Cortex of kidney (tissue), 1 donor: ENCODE measurements at places on chromosomes 2 and 18.

DNA sequence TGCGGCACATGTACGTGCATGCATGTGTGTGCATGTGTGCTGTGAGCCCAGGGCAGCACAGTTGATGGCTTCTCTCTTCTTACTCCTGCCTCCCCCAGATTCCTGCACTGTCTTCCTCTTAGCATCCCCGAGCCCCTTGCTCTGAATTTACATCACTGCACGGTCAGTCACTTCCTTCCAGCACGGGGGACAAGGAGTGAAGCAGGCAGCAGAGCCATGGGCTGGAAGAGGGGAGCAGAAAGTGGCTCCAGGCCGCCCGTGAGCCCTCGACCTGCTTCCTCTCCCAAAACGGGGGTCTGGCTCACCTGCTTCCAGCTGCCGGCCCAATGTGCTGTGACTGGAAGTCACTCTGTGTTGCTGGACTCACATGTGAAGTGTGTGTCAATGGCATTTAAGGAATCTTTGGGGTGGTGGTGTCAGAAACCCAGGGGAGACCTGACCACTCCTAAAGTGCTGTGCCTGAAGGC, 106.1 kb downstream of the FAM210A start:
- no peak for DNase-seq

- no peak for DNase-seq
Measured at GRCh38 chr18:35728676-35729075, 147.1 kb downstream of the GALNT1 start.

DNA sequence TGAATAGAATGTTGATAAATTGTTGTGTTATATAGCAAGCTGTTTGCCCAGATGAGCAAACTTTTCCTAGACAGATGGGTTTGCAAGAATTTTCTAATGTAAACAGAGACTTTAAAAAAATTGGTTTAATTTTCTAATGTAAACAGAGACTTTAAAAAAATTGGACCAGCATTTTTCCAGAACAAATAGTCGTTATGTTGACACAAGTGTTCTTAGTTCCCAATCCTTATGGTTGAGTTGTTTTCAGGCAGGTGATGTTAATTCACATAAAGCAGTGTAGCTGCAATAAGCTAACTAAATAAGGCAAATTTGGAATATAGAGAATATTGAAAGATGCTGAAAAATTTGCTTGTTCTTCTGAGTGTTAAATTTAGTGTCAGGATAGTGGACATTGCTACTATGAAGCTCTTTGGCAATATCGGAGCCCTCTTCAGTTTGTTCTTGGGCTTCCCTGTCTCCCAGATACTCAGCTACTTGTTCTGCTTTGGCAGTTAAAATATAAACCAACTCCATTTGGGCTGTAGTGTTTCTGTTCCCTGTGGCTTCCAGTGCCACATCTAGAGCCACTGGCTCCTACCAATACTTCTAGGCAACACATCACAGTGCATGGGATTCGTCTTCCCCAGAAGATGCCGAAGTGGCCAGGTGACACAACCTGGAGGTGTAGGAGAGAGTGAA, 105.7 kb downstream of the DYNAP start:
- DNase-seq = no peak

- DNase-seq = no peak
Measured at GRCh38 chr18:78936251-78937005, 43.2 kb upstream of the SALL3 start.

- DNase-seq = no peak
Measured at GRCh38 chr2:625415-626333, 51.5 kb downstream of the TMEM18 start.

DNA sequence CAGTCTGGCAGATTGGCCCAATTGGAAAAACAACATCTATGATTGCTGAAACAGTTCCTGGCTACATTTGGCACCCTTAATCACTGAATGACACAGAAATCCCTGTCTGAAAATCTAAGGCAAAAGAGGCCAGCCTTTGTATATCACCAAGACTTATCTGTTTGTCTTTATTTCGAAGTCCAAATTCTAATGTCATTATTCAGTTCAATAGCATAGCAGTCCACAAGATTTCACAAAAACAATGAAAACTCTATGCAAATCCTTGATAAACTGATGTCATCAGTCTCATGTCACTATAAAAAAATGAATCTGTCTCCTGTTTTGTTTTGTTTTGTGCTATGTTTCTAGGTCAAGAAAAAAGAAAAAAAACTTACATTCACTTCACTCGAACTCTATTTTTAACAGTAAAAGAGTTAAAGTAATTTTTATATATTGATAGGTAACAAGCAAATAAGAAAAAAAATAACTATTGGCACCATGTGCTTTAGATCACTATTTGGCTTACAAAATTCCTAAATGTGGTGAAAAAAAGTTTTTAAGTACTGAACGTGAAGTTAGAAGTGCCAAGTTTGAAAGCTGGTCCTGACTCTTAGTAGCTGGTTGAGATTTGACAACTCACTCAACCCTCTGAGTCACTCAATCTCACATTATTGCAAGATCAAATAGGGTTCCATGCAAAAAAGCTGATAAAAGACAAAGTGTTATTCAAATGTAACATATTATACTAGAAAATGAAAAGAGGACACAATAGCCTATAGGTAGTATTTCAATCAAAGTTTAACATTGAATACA, 359.3 kb downstream of the IRS1 start:
- DNase-seq = no peak

- DNase-seq = no peak
Measured at GRCh38 chr2:204495381-204495780, 49.9 kb upstream of the PARD3B start.

- DNase-seq = no peak
Measured at GRCh38 chr2:232219496-232219870, 159.1 kb upstream of the ALPP start.

GRCh38 chr18:519019-519879, 18.7 kb upstream of the COLEC12 start:
- no peak for DNase-seq
